HL-60 (cell line): ENCODE measurements at places on chromosomes 3 and 15.

DNA sequence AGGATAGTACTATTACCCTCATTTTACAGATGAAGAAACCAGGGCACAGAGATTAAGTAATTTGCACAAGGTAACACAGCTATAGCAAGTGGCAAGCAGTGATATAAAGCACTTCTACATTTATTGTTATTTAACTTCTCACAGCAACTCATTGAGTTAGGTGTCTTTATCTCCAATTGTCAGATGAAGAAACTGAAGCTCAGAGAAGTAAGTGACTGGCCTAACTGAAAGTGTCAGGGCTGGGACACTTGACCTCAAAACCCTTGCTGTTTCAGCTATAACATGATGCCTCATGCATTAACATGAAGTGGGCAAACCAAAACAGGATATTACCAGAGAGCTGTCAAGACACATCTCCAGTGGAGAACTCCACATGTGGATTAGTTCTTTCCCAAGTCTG lies 65.8 kb upstream of the LEKR1 start:
- DNase-seq = no peak

DNA sequence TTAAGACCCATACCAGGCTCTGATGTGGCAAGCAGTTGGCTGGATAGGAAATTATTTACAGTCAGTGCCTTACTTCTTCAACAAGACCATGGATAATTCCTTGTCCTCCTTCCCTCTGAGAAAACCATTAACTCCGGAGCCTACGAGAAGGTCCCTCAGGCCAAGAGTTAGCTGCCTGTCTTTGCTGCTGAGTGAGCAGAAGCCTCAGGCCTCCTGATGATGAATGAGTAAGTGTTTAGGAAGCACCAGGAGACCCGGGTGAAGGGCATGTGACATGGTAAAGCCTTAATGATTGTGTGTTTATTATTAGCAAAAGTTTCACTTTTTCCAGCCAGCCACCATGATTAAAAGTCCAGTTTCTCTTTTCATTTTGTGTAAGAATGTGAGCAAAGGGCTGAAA lies 174.9 kb upstream of the TOPAZ1 start:
- no peak for DNase-seq

GRCh38 chr3:188686324-188686723 lies 485.4 kb upstream of the TPRG1 start:
- DNase-seq = peak; percentile 17

DNA sequence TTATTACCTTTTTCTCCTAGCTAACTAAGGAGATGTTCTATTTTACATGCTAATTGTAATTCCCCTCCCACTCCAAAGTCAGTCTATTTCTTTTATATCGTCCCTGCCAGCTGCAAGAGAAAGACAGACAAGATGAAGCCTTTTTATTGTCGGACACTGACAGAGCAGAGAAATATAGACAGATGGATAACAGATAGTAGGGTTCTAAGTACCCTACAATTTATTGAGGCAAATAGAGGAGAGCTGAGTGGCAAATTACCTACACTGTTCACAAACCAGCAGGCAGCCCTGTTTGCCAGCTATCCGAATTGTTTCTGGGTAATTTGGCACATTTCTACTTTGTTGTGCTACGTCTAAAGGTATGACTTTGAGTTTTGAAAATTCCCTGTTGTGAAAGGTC lies 392.3 kb upstream of the ZNF717 start:
- no peak for DNase-seq

DNA sequence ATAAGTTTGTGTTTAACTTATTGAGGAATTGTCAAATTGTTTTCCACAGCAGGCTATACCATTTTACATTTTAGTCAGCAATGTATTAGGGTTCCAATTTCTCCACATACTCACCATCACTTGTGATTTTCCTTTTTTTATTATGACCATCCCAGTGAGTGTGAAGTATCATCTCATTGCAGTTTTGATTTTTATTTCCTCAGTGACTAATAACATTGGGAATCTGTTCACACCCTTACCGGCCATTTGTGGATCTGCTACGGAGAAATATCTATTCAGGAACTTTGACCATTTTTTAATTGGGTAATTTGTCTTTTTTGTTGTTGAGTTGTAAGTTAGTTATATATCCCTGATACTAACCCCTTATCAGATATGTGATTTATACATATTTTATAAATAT lies 54.8 kb upstream of the LMCD1 start:
- DNase-seq = no peak

DNA sequence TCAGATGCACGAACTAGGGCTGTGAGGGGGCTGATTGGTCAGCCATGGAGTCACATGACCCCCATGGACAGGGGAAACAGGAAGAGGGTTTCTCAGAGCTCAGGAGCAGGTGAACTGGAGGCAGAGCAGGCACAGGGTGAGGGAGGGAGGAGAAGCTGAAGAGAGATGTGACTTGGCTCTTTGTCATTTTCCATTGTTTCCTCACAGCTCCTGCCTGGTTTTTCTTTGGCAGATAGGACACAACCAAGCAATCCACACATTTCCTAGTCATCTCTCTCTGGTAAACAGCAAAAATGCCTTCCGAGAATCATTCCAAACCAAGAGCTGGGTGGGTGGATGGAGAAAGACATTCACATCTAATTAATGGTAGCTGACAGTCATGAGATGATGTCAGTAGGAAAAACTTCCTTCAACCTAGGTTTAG lies 43.4 kb upstream of the LMCD1 start:
- DNase-seq = no peak

- DNase-seq = no peak
These were observed 44.9 kb upstream of the CCNL1 start for GRCh38 chr3:157204880-157205279.

DNA sequence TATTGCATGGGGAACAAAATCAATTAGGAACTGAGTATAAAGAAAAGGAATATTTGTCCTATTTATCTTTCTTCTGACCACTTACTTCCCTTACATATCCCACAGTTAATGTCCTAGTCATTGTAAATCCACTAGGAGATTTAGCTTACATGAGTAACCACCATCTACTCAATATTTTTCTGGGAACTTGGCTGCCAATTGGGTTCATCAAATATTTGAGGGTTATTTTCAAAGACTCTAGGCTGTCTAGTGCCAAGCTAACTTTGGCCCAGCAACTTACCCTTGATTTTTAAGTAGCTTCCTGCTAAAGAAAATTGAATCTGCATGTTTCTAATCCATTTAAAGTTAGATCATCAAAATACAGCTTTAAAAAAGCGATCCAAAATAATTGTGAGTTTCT lies 362.5 kb upstream of the EPHA3 start:
- DNase-seq = no peak

GRCh38 chr3:14329116-14329830 lies 73.1 kb upstream of the SLC6A6 start:
- peak; percentile 65 for DNase-seq

DNA sequence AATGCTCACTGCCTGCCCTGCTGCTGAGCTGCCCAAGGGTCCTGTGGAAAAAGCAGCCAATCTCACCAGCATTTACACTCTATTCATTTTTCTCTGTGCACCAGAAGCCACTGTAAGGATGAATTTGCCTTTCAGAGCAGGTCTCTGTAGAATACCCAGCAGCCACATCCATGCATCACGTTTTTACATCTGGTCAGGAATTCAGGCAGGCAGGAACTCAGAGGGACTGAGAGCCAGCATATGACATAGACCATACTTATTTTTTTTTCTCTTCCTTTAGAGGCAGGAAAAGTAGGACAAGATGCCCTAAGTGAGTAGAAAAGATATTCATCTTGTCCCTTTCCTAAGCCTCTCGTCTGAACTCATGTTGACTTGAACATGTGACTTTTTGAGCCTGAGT lies 292.7 kb downstream of the EPHB1 start:
- DNase-seq = no peak

DNA sequence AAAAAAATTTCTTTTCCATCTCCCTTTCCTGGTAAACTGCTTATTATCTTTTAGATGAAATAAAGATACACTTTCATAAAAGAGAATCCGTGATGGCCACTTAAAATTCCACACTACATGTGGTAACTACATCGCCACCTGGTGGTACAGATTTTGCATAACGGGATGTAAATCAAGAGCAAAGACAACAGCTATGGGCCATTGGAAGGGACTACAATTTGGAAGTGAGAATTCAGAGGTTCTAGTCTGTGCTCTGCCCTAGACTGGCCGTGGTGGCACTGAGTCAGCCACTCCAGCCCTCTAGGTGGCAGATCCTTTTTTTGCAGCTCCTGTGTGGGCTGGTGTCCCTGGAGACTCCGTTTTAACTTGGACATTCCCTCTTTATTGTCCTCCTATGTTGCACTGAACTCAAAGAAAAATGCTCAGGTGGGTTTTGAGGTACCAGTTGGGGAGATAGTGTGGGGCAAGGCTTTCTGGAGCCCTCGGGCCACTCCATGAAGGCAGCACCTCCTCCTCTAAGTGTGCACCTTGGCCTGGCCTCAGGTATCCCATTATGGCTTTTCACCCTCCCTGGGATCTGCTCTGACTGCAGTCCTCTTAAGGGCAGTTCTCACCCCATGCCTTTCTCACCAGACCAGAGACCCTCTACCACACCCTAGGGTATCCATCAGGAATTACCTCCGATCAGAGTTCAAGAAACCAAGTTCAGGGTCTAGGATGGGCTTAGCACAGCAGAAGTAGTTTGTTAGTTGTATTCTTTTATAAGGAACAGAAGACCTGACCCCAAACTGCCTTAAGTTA lies 54.9 kb downstream of the SPSB4 start:
- DNase-seq = peak; percentile 68

DNA sequence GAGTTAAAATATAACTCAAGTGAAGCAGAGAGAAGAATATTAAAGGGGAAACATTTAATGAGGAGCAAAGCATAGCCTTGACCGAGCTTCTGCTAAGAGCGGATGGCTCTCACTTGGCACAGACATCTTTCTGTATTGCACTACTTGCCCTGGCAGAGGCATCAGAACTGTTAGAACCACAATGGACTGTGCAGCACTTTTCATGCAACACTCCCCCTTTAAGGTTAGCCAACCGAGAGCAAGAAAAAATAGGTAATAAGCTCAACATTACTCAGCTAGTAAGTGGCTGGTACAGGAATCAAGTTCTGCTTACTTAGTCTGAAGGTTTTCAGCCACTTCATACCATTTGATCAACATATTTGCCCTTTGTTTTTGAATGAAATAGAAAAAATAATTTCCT lies 33.7 kb downstream of the CRTC3 start:
- no peak for DNase-seq

DNA sequence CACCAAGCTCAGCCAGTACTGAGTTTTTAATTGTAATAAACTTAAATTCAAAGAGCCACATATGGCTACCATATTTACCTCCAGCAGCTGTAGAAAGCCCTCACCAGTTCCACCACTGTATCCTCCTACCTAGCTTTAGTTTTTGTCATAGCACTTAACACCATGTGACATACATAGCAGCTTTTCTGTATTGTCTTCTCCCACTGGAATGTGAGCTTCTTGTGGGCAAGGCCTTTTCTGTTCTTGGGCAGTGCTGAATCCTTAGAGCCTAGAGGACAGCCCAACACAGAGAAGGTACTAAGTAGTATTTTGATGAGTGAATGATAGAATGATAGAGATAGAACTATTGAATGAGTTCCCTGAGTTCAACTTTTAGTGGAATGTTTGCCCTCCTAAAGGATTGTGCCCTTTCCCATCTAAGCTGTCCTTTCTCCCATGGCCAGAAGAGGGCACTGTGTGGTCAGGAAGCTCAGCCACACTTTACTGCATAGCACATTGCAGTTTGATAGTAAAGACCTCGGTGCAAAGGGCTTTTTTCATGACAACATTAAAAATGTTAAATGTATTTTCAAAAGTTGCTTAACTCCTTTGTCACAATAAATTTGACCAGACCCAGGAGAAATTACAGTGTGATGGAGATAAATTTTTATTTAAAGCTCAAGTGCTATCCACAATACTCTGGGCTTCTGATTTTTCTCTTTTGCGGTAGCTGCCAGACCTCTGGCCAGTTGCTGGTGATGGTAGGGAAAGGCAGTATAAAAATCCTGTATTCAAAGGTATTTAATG lies 115.8 kb downstream of the GHSR start:
- DNase-seq = peak; percentile 28

DNA sequence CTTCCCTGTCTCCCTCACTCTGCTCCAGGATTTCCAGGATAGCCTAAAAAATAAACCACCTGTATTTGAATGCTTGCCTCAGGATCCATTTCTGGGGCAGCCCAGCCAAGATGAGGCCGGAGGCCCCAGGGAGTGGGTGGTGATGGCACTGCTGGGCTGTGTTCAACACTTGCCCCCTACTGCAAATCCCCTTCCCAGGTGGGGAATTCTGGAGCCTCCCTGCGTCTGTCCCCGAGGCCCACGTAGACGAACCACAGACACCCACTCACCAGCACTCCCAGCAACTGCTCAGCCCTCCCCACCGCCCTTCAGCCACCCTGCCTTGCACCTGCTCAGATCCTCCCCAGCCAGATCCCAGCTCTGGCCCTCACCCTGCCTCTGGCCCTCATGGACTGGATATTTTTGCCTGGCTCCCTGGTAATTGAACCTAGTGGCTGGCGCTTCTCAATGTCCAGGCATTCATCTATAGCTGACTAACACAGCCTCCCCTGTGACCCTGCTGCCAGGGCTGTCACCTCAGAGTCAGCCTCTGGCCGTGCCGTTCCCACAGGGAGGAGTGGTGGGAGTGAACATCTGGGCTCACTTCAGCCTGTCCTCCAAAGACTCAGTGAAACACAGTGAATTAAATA lies 17.1 kb upstream of the EPB42 start:
- DNase-seq = no peak

DNA sequence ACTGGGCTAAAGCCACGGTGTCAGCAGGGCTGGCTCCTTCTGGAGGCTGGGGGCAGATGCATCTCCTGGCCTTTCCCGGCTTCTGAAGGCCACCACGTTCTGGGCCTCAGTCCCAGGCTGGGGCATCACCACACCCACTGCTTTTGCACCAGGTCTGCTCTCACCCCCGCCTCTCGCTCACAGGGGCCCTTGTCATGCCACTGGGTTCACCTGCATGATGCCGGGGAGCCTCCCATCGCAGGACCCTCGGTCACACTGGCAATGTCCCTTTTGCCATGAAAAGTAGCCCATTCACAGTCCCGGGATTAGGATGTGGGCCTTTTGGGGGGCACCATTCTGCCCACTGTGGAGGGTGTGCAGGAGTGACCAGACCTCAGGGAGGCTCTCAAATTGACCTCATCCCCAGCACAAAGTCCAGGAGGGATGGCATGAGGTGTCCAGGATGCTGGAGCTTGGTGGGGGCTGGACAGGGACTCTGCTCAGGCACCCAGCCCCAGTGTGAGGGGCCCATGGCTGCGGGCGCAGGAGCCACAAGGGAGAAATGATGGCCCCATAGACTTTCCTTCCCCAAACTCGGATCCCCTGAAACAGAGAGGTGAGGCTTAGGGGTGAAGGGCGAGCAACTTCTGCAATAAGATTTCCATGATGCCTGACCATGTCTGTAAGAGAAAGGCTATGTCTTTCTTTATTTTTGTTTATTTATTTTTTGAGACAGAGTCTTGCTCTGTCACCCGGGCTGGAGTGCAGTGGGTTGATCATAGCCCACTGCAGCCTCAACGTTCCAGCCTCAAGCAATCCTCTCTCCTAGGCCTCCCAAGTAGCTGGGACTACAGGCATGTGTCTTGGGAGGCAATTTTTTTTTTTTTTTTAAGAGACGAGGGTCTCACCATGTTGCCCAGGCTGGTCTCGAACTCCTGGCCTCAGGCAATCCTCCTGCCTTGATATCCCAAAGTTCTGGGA lies 189.1 kb downstream of the GOLGA6L6 start:
- DNase-seq = no peak

GRCh38 chr15:78620021-78620526 lies 722 bp downstream of the CHRNA3 start:
- no peak for DNase-seq
